Fibroblast of lung (primary cell): ENCODE measurements at places on chromosomes 1 and 21. TPM values are rescaled to one million over a fixed set of nuclear protein-coding genes. Genes with fewer than 3 reads are reported as not detected.

The PAQR7 gene
- total RNA-seq, result 11.6 and 15.9 TPM in 2 replicates

- no peaks in the 10 kb centered on the region for H3K27me3 ChIP-seq
- H3K4me3 ChIP-seq, result no peak overlapping the region
- peaks cover 5% of the 10 kb centered on the region for H3K4me1 ChIP-seq
- H3K36me3 ChIP-seq, result no peaks in the 10 kb centered on the region
- peak; percentile 59 for DNase-seq
Measured at GRCh38 chr1:58829866-58830265, 46.0 kb upstream of the JUN start.

The CCDC27 gene
- total RNA-seq, result not detected in 2 replicates

DNA sequence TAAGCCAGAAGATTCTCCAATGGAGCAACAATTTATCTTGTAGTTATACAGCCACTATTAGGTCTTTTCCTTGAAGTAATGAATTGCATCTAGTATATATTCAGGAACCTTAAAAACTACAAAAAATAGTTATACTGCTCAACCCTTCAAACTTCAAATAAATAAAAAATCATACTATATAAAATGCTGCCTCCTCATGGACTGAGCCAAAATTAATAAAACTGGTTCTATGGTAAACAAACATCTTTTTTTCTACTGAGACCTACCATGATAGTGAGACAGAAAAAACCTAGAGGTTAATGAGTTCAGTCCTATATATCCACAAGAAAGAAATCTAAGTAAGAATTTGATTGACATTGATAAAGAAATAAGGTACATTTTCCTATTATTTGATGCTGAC lies 67.7 kb downstream of the GPATCH2 start:
- no peak for DNase-seq
- no peaks in the 10 kb centered on the region for H3K27me3 ChIP-seq

The GJA4 gene
- not detected in 2 replicates for total RNA-seq

DNA sequence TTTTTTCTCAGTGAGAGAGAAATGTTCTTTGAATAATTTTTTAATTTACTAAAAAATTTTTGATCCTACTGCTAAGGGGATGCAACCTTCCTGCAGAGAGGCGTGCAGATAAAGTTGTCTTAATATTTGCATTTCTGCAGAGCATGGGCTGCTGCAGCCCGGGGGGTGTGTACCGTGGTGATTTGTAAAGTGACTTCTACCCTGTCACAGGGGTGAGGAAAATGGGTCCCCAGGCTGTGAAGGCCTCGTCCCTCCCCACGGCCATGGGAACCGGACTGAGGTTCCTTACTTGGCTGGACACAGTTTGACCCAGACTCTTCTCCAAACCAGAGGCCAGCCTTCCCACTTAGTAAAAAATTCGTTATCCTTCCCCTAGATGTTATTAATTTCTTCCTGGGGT lies 9.5 kb upstream of the C1orf174 start:
- no peaks in the 10 kb centered on the region for H3K4me1 ChIP-seq
- H3K27me3 ChIP-seq, result no peaks in the 10 kb centered on the region
- H3K27ac ChIP-seq, result no peak overlapping the region
- no peak overlapping the region for H3K4me3 ChIP-seq
- H3K36me3 ChIP-seq, result no peaks in the 10 kb centered on the region
- DNase-seq, result no peak

DNA sequence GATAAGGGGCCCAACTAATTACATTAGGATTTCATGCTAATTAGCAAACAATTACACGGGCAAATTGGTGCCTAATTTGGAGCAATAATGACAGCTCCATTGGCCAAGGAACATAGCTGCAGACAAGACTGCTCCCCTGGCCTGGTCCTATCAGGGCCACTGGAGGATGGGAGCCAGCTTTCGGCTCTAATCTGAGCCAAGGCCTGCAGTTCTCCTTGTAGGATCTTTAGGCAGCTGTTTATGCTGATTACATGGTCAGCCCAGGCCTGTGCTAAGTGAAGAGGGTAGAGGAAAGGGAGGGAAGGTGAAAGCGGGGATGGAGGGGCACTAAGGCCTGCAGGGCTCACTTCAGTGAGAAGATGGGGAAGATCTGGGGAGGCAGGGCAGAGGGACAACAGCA lies 12.4 kb upstream of the ADGRB2 start:
- DNase-seq, result no peak
- H3K4me1 ChIP-seq, result peaks cover 3% of the 10 kb centered on the region
- H3K27ac ChIP-seq, result no peak overlapping the region
- no peaks in the 10 kb centered on the region for H3K36me3 ChIP-seq

GRCh38 chr1:184417916-184418315 lies 31.1 kb downstream of the C1orf21 start:
- no peaks in the 10 kb centered on the region for H3K36me3 ChIP-seq
- no peaks in the 10 kb centered on the region for H3K27me3 ChIP-seq
- no peak overlapping the region for H3K4me3 ChIP-seq
- no peak overlapping the region for H3K27ac ChIP-seq

DNA sequence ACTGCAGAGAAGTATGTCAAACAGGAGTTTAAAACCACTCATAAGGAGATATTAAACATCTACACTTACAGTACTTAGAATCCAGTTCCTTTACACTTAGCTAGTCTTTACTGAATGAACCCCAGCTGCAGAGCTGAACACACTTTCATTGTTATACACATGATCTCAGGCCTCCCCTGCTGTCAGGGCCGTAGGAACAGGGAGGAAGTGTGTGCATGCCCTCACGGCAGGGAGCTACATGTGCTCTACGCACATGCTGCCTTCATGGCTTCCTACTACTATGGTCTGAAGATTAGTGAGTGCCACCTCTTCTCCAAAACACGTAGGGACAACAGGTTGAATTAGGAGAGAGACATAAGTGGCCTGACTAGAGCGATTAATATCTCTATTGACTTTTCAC lies 191.5 kb downstream of the SIPA1L2 start:
- H3K36me3 ChIP-seq, result no peaks in the 10 kb centered on the region
- DNase-seq, result no peak
- H3K27me3 ChIP-seq, result no peaks in the 10 kb centered on the region
- no peaks in the 10 kb centered on the region for H3K4me1 ChIP-seq
- H3K4me3 ChIP-seq, result no peak overlapping the region
- H3K27ac ChIP-seq, result no peak overlapping the region

GRCh38 chr1:50633465-50633864 lies 210.2 kb upstream of the DMRTA2 start:
- H3K4me1 ChIP-seq, result no peaks in the 10 kb centered on the region
- H3K36me3 ChIP-seq, result no peaks in the 10 kb centered on the region
- H3K4me3 ChIP-seq, result no peak overlapping the region
- DNase-seq, result no peak
- H3K27me3 ChIP-seq, result no peaks in the 10 kb centered on the region

GRCh38 chr1:66352792-66353191 lies 181.2 kb upstream of the SGIP1 start:
- no peaks in the 10 kb centered on the region for H3K27me3 ChIP-seq
- no peaks in the 10 kb centered on the region for H3K36me3 ChIP-seq
- DNase-seq, result no peak
- no peak overlapping the region for H3K27ac ChIP-seq
- H3K4me1 ChIP-seq, result no peaks in the 10 kb centered on the region
